ENCODE measurements at places on chromosomes 1 and 21. TPM values are rescaled to one million over a fixed set of nuclear protein-coding genes. Genes with fewer than 3 reads are reported as not detected.
A peak's percentile ranks its signal among the peaks of the same experiment; 100 is the strongest.

The TCEA3 gene
- 10.0 TPM for total RNA-seq

The KRTAP21-2 gene
- not detected for total RNA-seq

The TGFB2 gene
- 45.3 TPM for total RNA-seq

The C1orf87 gene
- not detected for total RNA-seq

The SLC2A5 gene
- 0.07 TPM for total RNA-seq

The LCA5L gene
- total RNA-seq = 0.86 TPM

The CA6 gene
- total RNA-seq = not detected

The PGLYRP4 gene
- total RNA-seq = not detected

DNA sequence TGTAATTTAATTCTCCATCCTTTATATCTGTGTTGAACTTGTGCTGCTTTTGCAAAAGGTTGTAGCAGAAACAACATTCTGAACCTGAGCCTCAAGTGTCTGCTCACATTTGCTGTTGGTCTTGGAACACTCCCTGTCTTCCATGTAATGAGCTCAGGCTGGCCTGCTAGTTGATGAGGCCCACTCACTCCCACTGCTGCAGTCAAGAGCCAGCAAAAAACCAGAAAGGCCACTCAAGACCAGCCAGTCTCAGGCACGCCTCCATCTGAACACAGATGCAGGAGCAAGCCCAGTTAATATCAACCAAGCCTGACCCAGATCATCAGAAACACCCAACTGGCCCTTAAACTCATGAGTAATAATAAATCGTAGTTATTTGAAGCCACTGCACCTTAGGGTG lies 342.2 kb upstream of the NFIA start:
- H3K4me3 ChIP-seq = no peak overlapping the region
- no peak overlapping the region for H3K27ac ChIP-seq
- no peaks in the 10 kb centered on the region for H3K4me1 ChIP-seq
- H3K27me3 ChIP-seq = no peaks in the 10 kb centered on the region

GRCh38 chr1:30472526-30472925 lies 250.9 kb downstream of the MATN1 start:
- DNase-seq = no peak
- H3K27ac ChIP-seq = no peak overlapping the region
- no peaks in the 10 kb centered on the region for H3K36me3 ChIP-seq
- H3K4me1 ChIP-seq = no peaks in the 10 kb centered on the region

GRCh38 chr1:82979593-82980236 lies 1019.2 kb downstream of the TTLL7 start:
- no peak overlapping the region for H3K27ac ChIP-seq
- no peaks in the 10 kb centered on the region for H3K27me3 ChIP-seq
- no peaks in the 10 kb centered on the region for H3K36me3 ChIP-seq
- H3K4me1 ChIP-seq = peaks cover 46% of the 10 kb centered on the region

DNA sequence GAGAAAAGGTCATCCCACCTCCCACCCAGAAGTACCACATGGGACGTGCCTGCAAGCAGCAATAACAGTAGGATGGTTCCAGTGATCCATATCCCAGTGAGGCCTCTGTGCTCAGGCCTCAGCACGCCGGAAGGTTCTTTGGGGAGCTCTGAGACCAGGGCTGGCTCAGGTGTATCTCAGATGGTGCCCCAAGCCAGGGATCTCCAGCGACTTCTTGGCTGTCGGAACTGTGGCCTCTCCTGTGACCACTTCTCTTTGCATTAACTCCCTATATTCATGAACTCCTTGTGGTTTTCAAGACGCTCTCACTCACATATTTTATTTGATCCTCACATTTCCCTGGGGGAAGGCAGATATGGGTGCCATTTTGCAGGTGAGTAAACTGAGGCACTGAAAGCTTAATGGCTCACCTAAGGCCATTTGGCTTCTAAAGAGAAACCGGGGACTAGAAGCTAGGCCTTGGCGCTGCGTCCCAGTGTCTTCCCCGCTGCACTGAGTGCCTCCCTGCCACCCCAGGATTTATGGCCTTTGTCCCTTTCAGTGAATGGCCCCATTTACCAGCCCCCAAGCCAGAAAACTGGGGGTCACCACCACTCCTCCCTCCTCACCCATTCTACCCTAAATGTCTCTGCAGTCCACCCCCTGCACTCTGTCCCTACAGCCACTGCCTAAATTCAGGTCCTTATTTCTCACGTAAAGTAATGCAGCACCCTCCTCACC lies 101.9 kb downstream of the CCDC185 start:
- H3K4me1 ChIP-seq = peaks cover 5% of the 10 kb centered on the region
- H3K4me3 ChIP-seq = no peak overlapping the region
- no peak overlapping the region for H3K27ac ChIP-seq
- H3K27me3 ChIP-seq = peaks cover 6% of the 10 kb centered on the region

- H3K27me3 ChIP-seq = peaks cover 37% of the 10 kb centered on the region
- no peak for DNase-seq
- no peaks in the 10 kb centered on the region for H3K36me3 ChIP-seq
Measured at GRCh38 chr1:30197639-30198450, 525.5 kb downstream of the MATN1 start.

DNA sequence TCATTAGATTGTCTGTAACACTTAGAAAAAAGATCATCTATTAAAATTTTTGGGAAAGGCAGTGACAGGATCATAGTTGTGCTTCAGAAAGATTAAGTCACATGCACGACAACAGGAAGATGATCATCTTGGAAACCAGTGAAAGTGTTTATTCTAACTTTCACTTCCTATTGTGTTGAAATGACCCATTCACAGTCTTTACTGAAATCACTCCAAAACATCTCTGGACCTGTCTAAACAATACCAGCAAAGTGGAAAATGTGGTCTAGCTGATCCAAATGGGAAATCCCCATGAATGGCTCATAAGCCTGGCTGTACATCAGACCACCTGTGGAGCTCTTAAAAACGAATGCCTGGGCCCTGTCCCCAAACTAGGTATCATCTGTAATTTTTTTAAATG lies 111.1 kb upstream of the ETV3 start:
- no peaks in the 10 kb centered on the region for H3K27me3 ChIP-seq
- no peak overlapping the region for H3K27ac ChIP-seq
- DNase-seq = no peak

- DNase-seq = no peak
- peaks cover 1% of the 10 kb centered on the region for H3K36me3 ChIP-seq
- peak within 1 kb of the TSS; percentile 71 for H3K4me3 ChIP-seq
- H3K4me1 ChIP-seq = peaks cover 15% of the 10 kb centered on the region
- peaks cover 35% of the 10 kb centered on the region for H3K27me3 ChIP-seq
Measured at GRCh38 chr1:11654137-11654938, at the start of the genes FBXO2 and FBXO44. FBXO2 (minus strand) TSS chr1:11654429; CDS start chr1:11654340, 89 bp downstream. FBXO44 (plus strand) TSS chr1:11654877; CDS start chr1:11655836, 959 bp downstream.

DNA sequence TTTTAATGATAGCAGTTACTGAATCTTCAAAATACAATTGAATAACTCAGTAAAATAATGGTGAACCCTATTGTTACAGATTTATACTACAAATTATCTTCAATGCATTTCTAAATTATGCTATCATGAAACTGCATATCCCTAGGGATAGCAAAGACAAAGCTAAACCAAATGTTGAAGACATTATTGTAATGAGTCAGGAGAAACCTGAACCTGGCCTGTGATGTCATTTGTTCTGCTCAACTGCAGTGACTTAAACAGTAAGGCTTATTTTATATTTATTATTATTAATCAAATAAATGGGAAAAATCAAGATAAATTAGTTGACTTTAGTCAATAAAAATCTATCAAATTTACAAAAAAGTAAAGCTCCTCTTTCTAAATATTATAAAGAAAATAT lies 100.3 kb downstream of the UCHL5 start:
- peaks cover 6% of the 10 kb centered on the region for H3K4me1 ChIP-seq
- no peak overlapping the region for H3K4me3 ChIP-seq

DNA sequence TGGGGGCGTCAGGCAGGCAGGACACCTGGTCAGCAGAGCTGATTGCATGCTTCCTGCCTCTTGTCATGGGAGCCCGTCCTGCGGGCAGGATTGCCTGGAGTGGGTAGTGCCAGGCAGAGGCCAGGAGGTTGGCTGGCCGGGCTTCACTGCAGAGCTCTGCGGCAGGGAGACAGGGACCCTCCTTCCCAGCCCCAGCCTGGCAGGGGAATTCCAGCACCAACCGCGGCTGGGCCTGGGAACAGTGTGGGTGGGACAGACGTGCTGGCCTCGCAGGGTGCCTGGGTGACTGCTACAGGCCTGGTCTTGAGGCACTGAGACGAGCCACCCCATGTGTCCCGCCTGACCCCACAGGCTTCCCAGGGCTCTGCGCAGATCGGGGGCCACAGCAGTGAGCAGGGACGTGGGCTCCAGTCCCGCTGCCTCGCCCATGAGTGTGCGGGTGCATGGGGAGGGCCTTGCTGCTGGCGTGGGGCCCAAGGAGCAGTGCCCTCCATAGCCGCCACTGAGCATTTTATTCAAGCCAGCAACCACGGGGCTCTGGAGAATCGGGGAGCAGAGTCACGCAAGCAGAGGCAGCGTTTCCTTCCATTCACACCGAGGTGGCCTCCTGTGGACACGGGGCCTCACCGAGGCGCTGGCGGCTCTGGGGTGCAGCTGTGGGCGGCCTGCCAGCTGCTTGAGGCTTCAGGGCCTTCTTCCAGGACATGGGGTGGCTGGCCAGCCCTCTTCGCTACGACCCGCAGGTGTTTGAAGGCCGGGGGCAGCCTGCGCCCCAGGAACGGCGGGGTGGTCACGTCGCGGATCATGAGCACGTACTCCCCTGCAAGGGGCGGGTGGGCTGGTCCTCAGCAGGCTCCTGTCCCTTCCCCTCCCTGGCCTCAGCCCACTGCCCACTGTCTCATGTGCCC lies 70.3 kb downstream of the MORN1 start:
- no peaks in the 10 kb centered on the region for H3K36me3 ChIP-seq
- peak overlapping the region; percentile 99 for H3K27ac ChIP-seq
- peaks cover 46% of the 10 kb centered on the region for H3K4me1 ChIP-seq
- H3K4me3 ChIP-seq = peak overlapping the region; percentile 36

- H3K27ac ChIP-seq = no peak overlapping the region
Measured at GRCh38 chr1:41773842-41774241, 144.9 kb downstream of the HIVEP3 start.

- peaks cover 6% of the 10 kb centered on the region for H3K36me3 ChIP-seq
- peak overlapping the region; percentile 86 for H3K4me3 ChIP-seq
- DNase-seq = no peak
- peaks cover 22% of the 10 kb centered on the region for H3K27me3 ChIP-seq
- H3K27ac ChIP-seq = peak overlapping the region; percentile 89
Measured at GRCh38 chr1:201648907-201649721, 110.2 kb downstream of the NAV1 start.

DNA sequence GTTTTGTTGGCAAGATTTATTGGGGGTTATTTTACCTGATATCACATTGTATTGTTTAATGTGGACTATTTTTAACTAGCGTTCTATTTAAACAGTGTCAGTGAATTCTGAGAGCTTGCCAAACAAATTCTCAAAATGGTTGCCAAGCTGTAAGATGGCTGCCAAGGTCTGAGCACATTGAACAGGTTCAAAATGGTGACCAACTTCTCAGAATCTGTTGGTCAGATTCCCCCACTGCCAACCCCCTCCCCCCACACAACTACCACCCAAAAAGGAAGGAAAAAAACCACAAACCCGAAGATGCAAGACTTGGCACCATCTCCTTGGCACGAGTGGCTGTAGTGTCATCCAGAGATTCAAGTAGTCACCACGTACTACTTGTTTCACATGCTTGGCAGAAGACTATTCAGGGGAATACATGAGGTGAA lies 159.1 kb downstream of the NFIA start:
- peaks cover 57% of the 10 kb centered on the region for H3K4me1 ChIP-seq
- H3K27me3 ChIP-seq = no peaks in the 10 kb centered on the region
- DNase-seq = no peak
- no peaks in the 10 kb centered on the region for H3K36me3 ChIP-seq

DNA sequence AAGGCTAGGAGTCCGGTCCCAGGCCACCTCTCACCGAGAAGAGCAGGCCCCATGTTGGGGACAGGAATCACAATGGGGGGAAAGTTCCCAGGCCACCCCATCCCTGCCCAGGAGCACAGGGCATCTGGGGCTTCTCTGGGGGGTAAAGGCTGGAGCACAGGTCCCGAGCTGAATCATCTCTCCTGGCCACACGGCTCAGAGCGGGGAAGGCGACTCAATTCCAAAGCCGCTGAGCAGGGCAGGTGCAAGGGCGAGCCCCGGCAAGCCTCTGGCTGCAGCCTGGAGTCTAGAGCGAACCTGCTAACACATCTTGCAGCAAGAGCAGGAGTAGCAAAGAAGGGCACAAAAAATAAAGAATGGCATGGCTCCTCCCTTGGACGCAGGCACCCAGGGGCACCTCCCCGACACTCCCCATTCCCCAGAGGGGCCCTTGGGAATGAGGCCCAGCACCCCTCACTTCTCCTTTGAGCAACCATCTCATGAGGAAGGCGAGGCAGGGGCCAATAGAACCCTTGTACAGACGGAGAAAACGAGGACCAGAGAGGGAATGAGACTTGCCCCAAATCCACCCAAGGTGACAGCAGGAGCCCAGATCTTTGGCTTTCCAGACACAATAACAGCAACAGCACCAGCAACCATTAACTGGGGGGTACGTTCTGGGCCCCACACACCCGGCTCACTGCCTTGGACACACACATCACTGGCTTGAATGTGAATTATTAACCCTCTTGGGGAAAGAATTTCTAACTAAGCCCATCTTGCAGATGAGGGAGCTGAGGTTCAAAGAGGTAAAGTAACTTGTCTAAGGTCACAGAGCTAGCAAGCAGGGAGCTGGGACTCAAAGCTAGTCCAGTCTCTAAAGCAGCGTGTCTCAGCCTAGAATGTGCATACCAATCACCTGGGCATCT lies 20.7 kb upstream of the ALDH4A1 start:
- DNase-seq = no peak
- no peaks in the 10 kb centered on the region for H3K27me3 ChIP-seq
- peaks cover 1% of the 10 kb centered on the region for H3K36me3 ChIP-seq
- peak overlapping the region; percentile 89 for H3K27ac ChIP-seq
- no peak overlapping the region for H3K4me3 ChIP-seq

DNA sequence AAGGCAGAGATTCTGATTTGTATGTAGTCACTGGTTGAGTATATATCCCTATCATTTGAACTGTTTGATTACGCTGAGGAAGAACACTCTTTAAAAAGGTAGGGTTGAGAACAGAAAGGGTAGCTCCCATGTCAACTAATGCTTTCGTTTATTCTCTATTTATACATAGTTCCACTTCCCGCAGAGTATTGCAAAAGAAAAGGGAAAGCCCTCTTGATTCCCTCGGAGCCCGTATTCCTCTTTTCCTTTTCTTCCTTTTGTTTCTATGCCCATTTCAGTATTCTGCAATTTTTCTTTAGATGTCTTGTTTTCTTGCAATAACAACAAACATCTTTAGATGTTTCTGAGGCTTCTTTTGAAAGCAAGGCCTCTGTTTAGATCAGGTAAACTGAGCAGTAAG lies 78.2 kb downstream of the DNTTIP2 start:
- H3K4me3 ChIP-seq = no peak overlapping the region
- DNase-seq = no peak
- no peaks in the 10 kb centered on the region for H3K36me3 ChIP-seq

GRCh38 chr1:111334169-111334568 lies 43.5 kb downstream of the CHIA start:
- no peaks in the 10 kb centered on the region for H3K4me1 ChIP-seq
- no peak for DNase-seq
- no peaks in the 10 kb centered on the region for H3K36me3 ChIP-seq
- H3K4me3 ChIP-seq = no peak overlapping the region

- H3K27ac ChIP-seq = no peak overlapping the region
- DNase-seq = no peak
- no peaks in the 10 kb centered on the region for H3K27me3 ChIP-seq
- no peak overlapping the region for H3K4me3 ChIP-seq
- no peaks in the 10 kb centered on the region for H3K4me1 ChIP-seq
Measured at GRCh38 chr1:83017276-83017675, 981.7 kb downstream of the TTLL7 start.

GRCh38 chr1:173356191-173356762 lies 120.9 kb upstream of the PRDX6 start:
- no peaks in the 10 kb centered on the region for H3K27me3 ChIP-seq
- no peak for DNase-seq
- no peak overlapping the region for H3K4me3 ChIP-seq
- H3K4me1 ChIP-seq = peaks cover 28% of the 10 kb centered on the region
- peaks cover 20% of the 10 kb centered on the region for H3K36me3 ChIP-seq
- H3K27ac ChIP-seq = peak overlapping the region; percentile 78

Data from mesothelial cell of epicardium (in vitro differentiated cells).